Cortex of kidney (tissue), 1 donor: ENCODE measurements at places on chromosomes 2 and 18.

DNA sequence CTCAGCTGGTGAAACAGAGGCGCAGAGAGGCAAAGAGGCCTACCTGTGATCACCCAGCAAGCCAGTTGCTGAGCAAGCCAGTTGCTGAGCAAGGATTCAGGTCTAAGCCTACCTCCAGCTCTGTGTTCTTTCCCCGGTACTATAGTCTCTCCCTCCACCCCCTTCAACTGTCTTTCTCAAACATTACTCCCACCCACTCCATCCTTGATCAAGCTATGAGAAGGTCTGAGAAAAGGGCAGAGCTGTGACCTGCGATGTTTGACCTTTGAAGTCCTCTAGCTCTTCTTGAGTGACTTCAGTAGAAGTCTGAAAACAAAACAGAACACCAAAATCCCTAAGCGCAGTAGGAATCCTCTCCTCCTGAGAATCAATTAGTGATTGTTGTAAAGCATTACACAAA, 665.2 kb upstream of the ID2 start:
- no peak for DNase-seq

DNA sequence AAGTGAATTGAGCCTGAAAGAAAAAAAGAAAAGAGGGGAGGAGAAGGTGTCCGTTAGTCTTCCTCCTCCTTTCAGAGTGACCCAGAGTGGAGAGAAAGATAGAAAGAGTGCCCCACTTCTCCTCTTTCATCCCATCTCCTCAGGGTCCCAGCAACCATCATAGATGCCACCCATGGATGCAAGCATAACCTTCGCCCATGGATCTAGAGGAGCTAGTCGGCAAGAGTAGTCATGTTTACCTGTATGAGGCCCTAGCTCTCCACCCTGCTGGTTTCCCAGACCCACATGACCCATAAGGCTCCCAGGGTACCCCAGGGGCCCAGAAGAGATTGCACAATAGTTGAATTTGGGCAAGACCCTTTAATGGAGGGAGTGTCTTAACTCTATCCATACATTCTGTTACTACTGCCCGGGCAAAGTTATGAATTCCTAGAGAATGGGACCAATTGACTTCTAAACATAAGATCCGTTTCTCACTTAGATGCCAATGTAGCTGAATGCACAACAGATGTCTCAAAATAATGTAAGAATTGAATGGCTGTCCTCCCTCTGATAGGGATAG, 56.1 kb upstream of the CDCA7 start:
- no peak for DNase-seq

DNA sequence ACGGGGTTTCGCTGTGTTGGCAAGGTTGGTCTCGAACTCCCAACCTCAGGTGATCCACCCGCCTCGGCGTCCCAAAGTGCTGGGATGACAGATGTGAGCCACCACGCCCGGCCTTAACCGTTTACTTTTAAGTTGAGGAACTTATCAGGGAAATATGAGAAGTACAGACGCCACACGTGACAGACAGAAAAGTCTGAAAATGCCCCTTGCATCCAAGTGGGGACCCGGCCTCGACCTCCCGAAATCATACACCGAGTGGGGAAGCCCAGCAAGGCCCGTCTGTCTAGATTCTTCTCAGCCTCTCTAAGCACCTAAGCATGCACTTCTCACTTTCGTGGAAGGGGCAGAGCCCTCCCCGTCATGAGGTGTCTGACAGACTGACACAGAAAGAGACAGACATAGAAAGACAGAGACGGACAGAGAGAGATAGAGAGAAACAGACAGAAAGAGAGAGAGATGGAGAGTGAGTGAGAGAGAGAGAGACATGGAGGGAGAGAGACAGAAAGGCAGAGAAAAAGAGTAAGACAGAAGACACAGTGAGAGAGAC, 107.3 kb upstream of the ANKRD30BL start:
- no peak for DNase-seq

DNA sequence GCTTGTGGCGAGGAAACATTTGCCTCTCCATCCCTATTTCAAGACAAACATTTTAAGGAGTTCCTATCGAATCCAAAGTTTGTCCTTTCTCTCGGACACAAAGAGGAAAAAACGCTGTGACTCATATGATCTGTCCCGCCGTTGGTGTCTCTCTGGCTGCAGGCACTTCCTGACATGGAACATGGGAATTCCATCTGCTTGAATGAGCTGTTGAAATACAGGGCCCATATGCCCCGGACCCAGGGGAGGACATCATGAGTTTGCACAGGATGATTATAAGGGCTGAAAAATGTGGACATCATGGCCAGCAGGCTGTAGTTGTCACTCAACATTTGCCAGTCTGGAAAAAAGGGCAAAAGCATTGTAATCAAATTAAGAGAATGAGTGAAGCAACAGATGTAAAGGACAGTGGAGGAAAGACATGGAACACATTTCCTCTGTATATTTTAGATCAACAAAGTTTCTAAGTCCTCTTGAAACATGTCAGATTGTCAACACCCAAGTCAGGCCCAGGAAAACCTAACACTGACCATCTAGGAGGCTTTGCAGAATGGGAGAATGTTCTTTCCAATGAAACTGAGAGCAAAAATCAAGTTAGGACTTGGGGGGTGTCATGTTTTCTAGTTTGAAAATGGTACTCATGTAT, 103.2 kb upstream of the SMIM21 start:
- DNase-seq = no peak

DNA sequence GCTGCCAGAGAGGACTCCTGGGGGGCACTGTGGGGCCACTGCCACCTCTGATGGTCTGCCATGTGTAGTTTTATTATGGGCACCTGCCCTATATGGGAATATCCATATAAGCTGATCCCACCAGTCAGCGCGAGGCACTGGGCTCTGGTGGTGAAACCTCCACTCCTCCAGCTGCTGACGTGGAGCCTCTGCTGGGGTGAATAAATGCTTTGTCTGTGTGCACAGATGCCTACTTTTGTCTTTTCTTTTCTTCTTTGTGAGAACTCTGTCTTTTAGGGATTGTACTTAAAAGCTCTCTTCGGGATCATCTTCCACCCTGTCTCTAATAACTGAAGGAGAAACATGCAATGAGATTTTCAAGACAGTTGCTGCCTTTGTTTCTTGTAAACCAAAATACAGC, 68.9 kb upstream of the NCK2 start:
- no peak for DNase-seq

DNA sequence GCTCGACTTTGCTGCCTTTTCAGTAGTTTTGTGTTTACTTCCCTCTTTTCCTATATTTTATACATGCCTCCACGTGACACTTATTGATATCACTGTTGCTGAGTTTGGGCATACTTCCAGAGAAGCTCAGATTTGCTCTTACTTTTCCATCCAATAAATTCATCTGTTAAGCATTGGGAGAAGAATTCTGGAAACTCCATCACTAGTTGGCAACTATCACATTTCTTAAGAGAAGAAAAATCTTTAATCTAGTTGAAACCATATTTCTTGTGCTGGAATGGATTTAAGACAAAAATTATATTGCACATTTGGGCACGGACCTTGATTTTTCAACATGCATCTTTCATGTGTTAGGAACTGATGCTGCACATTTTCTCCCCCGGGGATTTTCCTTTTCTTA, 52.6 kb upstream of the CPO start:
- DNase-seq = no peak
